ENCODE measurements at places on chromosomes 12 and 14.

DNA sequence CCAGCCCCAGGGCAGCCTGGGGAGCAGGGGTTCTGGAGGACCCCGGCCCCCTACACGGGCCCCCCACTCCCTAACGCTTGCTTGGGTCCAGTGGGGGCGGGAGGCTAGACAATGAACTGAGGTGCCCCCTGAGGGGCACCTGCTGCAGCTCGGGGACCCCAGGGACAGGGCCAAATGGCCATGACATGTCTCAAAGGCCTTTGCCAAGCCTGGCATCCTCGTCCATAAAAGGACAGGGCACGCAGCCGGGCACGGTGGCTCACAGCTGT lies 11.7 kb upstream of the C14orf180 start:
- DNase-seq = no peak

DNA sequence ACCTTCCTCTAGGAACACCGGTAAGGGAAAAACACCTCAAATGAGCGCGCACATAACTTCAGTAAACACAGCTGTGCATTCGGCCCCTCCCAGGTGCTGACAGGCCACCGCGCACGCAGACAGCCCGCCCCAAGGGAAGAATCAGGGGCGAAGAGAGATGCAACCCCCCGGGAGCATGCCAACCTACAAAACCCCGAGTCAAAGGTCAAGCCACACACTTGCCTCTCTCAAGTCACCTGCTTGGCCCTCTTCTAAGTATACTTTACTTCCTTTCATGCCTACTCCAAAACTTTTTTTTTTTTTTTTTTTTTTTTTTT lies 2.3 kb upstream of the CYP46A1 start:
- no peak for DNase-seq

DNA sequence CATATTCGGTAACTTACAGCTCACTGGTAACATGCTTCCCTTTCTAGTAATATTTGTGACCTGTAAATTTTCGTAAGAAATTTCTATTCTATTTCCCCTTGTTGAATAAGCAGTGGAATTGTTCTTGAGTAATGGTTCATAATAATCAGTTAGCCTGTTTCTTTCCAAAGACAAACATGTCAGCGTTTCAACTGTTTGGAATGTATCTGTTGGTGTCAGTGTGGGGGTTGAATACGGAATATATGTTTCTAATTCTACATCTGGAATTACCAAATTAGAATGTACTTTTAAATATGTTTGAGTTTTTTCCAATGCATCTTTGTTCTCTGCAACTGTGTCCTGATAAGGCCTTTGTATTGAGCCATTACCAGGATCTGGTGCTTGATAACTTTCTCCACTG lies 2.0 kb downstream of the BBS10 start:
- DNase-seq = no peak

- no peak for DNase-seq
These were observed 10.2 kb upstream of the EDDM3B start for GRCh38 chr14:20757965-20758364.

DNA sequence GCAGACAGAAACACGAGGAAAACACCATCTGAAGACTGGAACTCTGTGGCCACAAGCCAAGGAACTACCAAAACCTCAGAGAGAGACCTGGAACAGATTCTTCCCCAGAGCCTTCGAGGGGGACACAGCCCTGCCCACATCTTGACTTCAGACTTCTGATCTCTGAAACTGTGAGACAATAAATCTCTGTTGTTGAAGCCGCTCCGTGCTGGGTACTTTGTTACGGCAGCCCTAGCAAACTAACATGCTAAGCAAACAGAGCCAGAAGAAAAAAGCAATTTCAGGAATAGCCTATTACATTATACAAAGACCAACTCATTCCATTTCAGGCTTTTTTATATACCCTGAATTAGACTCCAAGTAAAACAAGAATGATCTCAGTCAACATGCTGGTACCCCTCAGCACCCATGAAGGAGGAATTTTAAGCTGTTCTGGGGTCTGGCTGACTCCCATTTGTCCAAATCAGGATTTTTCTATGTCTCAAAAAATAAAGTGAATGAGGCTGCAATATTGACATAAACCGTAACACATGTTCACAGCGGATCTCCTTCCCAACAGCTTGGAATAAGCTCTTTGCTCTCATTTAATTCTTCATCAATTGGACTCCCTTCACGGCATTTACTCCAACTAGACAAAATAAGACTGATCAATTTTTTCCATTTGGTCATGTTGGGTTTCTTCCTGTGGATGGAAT lies 190.1 kb downstream of the FOXN3 start:
- DNase-seq = no peak

- no peak for DNase-seq
These were observed 304.2 kb upstream of the AMIGO2 start for GRCh38 chr12:47383942-47384341.

DNA sequence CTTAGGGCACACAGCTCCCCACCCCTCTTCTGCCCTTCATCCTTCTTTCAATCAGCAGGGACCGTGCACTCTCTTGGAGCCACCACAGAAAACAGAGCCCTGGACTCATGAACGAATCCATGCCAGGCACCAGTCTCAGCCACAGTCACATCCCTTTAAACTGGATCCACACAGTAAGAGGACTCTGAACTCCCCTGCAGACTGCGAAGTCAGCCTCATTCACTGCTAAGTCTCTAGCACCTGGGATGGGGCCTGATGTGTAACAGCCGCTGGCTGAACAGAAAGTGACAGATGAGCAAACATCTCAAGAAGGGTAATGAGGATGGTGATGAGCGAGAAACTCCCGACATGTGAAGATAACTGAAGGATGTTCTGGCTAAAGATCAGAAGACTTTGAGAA lies 45.8 kb upstream of the IQSEC3 start:
- DNase-seq = no peak

GRCh38 chr14:95255013-95255412 lies 64.7 kb downstream of the CLMN start:
- no peak for DNase-seq

- DNase-seq = peak; percentile 96
These were observed 25.6 kb downstream of the ELK3 start for GRCh38 chr12:96219700-96220206.

DNA sequence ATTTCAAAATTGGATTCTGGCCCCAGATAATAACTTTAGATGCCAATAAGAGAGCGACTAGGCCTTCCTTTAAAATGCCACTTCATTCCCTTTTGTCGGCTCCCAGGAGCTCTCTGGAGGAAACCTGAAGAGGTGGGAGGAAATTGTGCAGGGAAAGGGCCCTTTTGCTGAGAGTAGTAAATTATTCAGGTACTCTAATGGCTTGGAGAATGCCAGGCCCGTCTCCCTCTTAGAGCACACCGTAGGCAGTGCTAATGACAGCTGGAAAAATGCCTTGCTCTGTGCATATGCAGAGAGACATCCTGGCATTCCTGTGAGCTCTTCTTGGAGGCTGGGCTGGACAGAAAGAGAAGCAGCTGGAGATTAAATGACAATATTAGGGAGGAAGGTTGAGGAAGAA lies 115.0 kb upstream of the RPH3A start:
- DNase-seq = no peak

DNA sequence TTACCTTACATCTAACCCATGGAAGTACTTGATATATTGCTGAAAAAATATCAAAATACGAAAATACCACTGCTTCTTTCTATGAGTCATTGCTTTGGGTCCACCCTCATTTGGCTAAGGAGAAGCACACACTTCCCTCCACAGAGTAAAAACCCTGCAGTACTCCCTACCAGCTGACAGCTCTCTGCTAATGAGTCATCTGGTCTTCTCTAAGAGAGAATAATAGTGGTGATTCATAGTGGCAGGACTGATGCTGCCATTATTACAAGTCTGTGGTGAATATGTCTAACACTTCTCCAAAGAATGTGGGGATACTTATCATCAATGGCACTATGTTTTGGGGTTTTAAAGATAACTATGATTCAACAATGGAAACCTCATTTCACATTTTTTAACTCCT lies 90.7 kb downstream of the PPFIA2 start:
- peak; percentile 86 for DNase-seq

- DNase-seq = no peak
These were observed 2.0 kb downstream of the CDKL1 start for GRCh38 chr14:50394713-50395112.

DNA sequence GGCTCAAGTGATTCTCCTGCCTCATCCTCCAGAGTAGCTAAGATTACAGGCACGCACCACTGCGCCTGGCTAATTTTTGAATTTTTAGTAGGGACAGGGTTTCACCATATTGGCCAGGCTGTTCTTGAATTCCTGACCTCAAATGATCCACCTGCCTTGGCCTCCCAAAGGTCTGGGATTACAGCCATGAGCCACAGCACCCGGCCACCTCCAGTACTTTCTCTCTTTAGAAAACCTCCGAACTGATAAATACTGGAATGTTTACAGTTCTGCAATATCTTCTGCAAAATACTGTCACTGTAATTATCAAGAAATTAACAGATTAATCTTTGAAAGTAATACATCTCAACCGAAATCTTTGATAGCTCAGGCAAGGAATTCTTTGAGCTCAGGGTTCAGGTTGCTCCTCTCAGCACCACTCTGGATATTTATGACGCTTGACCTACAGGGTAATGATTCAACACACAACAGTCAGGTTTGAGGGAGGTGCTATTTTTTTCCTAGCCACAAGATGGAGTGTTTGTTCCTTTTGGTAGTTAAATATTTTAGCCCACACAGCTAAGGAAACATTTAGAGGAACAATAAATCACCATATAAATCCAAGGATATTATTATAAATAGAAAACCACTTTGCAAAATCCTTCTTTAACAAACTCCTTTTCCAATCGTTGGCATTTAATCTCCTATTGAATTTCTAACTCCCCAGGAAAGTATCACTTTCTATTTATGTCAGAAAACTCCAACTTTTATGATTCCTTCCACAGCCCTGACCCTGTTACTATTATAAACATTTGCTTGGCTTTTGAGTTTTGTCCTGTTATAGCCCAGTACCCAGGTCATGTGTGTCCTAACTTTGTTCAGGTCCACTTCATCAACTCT lies 48.6 kb upstream of the GTF2A1 start:
- peak; percentile 36 for DNase-seq

GRCh38 chr12:14846042-14846587 lies 2.8 kb upstream of the ART4 start:
- no peak for DNase-seq

- DNase-seq = no peak
These were observed 274.7 kb downstream of the NEDD1 start for GRCh38 chr12:97181571-97182265.

DNA sequence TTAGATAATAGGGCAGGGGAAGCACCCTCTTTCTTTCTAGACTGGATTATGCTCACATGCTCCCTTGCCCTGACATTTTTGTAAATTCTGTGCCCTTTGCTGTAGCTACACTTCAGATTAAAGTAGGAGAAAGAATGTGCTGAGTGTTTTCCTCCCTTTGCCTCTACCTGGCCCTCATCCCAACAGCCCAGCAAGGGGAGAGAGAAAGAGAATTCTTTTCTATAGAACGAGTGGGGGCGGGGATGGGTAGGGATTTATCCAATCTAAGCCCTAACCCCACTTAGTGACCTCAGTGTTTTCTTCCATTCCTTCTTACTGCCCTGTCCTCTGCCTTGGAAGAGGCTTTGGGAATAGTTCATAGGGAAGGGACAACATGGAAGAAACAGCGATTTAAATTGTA lies 13.5 kb downstream of the GPR84 start:
- no peak for DNase-seq

- no peak for DNase-seq
These were observed 2.3 kb downstream of the KRT5 start for GRCh38 chr12:52517888-52518287.

GRCh38 chr14:96624661-96625425 lies 122.7 kb downstream of the PAPOLA start:
- DNase-seq = no peak

- no peak for DNase-seq
These were observed 6.1 kb upstream of the ALDH1L2 start for GRCh38 chr12:105090361-105090760.

- DNase-seq = no peak
These were observed 78.7 kb downstream of the STXBP6 start for GRCh38 chr14:24971255-24971654.

DNA sequence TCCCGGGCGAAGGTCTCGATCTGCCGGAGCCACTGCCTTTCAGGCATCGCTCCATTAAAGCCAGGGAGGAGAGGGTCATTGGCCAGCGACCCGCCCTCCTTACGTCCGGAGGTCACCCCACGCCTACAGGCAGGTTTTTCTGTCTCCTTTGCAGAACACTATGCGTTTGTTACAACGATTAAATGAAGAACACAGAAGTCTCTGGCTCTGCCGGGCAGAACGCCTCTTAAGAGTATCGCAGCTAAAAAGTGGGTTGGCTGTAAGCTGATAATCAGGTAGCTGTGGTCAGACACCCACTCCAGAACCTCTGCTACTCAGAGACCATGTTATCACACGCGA lies 15.0 kb downstream of the OTX2 start:
- no peak for DNase-seq

DNA sequence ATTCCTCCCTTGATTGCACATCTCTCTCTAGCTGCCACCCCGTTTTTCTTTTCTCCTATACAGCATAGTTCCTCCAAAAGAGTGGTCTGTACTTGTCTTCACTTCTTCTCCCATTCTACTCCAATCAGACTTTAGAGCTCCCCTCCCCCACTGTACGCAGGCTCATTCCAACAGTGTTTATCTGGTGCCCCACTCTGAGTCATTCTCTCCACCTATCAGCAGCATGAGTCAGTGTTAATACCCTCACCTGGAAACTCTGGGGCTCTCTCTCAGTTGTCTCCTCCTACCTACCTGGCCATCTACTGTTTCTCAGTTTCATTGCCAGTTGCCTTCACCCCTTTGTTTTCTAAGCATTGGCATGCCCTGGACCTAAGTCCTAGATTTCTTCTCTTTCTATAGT lies 175.1 kb upstream of the ARHGAP5 start:
- DNase-seq = no peak

DNA sequence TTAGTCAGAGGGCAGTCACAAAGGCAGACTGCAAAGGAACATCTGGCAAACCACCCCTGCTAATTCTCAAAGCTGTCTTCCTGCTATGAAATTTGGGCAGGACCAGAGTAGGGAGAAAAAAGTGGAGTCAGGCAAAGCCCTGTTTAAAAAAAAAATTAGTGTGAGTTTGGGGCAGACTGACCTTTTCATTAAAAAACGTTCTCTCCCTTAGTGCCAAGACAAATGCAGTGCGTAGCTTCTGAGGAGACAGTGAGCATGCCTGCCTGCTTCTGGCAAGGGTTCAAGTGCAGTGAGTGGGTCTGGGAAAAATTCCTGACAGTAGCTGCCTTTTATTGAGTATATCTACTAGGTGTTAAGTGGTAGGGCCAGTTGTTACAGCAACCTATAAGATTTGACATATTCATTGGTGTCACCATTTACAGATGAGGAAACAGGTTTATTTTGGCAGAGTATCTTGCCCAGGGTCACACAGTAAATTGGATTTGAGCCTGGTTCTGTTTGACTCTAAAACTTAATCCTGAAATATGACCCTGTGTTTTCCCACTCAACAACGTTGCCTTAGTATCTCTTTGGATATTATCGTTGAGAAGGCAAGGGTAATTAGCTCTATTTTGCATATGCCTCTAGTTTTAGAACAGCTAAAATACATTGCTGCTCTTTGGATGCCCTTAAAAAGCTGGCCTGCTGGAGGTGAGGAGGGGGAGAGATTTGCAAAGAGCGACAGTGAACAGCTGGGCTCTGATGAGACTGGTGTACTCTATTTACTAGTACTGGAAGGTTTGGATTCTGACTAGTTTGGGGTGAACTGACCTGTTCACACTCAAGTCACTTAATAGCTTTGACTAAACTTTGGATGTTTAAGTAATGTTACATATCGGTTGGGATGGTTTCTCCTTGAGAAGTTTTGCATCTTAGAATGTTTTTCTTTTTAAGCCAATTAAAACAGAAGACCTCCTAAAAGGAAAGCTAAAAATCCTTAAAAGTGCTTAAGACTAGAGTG lies 72.8 kb downstream of the PAPOLA start:
- DNase-seq = no peak

Data from retinal pigment epithelial cell (primary cell).